Dermis blood vessel endothelial cell (primary cell): ENCODE measurements at places on chromosomes 4 and X. TPM values are rescaled to one million over a fixed set of nuclear protein-coding genes. Genes with fewer than 3 reads are reported as not detected.

The ATP1B4 gene
- not detected in 2 replicates for total RNA-seq

The GPRASP1 gene
- total RNA-seq, result 0.84 and 2.6 TPM in 2 replicates

The TREX2 gene
- 0.19 and 4.1 TPM in 2 replicates for total RNA-seq

The UNC5C gene
- under 0.01 and 0.23 TPM in 2 replicates for total RNA-seq

The PLS3 gene
- 530 and 538 TPM in 2 replicates for total RNA-seq

The MAPK10 gene
- total RNA-seq, result 0.17 and 0.23 TPM in 2 replicates

The CXCL9 gene
- not detected in 2 replicates for total RNA-seq

The HEPH gene
- total RNA-seq, result 1.4 and 2.7 TPM in 2 replicates

The ZCCHC18 gene
- total RNA-seq, result 1.1 and 1.4 TPM in 2 replicates

The MAOA gene
- 149 and 161 TPM in 2 replicates for total RNA-seq

The HERC5 gene
- 6.7 and 9.7 TPM in 2 replicates for total RNA-seq

The SH2D1A gene
- total RNA-seq, result not detected in 2 replicates

The ATP6AP1 gene
- total RNA-seq, result 65.9 and 103 TPM in 2 replicates

The LRIT3 gene
- total RNA-seq, result 0.05 and 0.17 TPM in 2 replicates

The RPS6KA6 gene
- 1.4 TPM in 2 replicates for total RNA-seq

The RIPPLY1 gene
- not detected in 2 replicates for total RNA-seq
